Muscle of back (tissue), 13 donors: ENCODE measurements at places on chromosomes 6 and 20.

- no peak for DNase-seq
These were observed 25.2 kb upstream of the SCML4 start for GRCh38 chr6:107849325-107849724.

GRCh38 chr6:166305562-166306117 lies 2.6 kb downstream of the PRR18 start:
- no peak for DNase-seq

- DNase-seq: no peak
These were observed 232.5 kb upstream of the TAB2 start for GRCh38 chr6:149084808-149085556.

DNA sequence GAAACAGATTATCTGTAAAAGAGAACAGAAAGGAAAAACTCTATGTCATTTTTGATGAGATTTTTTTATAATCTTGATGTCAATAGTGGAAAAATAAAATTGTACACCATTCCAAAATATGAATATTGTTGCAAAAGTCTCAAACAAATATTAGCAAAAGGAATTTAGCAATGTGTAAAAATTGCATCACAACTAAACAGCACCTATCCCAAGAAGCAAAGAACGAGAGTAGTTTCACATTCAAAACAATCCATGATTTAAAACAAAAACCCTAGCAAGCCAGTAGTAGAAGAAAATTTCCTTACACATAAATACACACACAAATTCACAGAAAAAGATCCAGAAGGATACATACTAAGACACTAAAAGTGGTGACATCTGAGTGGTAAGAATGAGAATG lies 38.4 kb downstream of the LCA5 start:
- no peak for DNase-seq

- no peak for DNase-seq
These were observed 23.3 kb upstream of the MYT1 start for GRCh38 chr20:64140956-64141355.

DNA sequence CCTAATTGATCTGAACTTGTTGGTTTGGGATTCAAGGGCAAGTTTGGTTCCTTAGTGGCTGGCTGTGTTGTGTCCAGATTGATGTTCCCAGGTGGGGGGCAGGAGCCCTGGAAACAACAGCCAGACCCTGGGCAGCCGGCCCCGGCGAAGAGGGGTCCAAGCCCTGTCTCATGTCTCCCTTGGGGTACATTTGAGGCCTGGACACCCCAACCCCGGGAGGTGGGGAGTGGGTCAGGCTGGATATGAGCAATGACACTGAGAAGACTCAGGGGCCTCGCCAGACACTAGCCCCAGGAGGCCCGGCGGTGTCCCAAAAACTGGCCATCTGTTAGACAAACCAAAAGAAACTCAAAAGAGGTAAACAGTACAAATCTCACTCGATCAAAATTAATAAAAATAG lies 79.6 kb downstream of the YTHDF1 start:
- no peak for DNase-seq

DNA sequence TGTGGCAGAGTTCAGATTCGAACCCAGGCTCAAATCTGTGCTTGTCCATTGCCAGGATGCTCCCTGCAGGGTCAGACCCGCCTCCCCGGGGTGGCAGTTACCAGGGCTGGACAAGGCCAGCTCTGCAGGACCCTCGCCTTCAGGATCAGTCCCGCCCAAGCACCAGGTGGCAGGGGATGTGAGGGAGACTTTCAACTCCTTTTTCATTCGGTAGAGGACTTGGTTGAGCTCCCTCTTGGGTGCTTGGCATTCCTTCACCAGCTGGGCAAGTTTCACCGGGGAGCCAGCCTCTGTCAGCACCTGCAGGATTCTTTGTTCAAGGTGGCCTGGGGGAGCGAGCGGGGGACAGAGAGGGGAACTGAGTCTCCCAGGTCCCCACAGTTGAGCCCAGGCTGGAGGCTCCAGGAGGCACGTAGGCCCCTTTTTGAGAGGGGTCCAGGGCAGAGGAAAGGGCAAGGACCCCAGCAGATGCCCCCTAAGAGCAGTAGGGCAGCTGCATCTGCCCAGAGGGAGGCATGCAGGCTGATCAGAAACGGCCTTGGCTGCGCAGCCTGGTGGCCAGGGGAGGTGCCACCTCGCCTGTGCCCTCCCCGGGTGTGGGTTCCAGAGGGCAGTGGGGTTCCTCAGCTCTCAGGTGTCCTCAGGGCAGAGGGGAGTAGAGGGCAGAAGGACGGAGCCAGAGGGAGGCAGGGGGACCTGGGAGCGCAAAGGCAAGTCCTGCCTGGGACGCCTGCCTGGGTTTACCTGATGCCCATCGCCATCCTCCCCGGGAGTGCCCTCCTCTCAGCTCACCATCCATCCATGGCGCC lies 3.9 kb downstream of the ZBP1 start:
- DNase-seq: no peak

DNA sequence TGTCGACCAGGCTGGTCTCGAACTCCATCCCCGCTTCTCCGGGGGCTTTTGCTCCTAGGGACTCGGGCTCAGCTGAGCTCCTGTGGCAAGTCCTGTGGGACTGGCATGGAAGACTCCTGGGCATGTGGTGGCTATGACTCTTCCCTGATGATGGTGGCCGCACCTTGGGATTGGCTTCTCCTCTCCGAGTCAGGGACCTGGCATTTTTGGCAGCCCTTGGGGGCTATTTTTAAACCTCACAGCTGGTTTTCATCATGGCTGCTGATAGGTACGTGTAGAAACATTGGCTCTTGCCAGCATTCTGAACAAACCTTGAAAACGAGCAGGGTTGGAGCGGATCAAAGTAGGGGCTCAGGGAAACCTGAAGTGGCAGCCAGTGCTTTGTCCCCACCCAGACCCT lies 54.1 kb downstream of the RBM38 start:
- DNase-seq: no peak

GRCh38 chr6:113690281-113691259 lies 166.6 kb upstream of the MARCKS start:
- DNase-seq: no peak

GRCh38 chr6:56582236-56582635 lies 60.5 kb downstream of the DST start:
- no peak for DNase-seq

DNA sequence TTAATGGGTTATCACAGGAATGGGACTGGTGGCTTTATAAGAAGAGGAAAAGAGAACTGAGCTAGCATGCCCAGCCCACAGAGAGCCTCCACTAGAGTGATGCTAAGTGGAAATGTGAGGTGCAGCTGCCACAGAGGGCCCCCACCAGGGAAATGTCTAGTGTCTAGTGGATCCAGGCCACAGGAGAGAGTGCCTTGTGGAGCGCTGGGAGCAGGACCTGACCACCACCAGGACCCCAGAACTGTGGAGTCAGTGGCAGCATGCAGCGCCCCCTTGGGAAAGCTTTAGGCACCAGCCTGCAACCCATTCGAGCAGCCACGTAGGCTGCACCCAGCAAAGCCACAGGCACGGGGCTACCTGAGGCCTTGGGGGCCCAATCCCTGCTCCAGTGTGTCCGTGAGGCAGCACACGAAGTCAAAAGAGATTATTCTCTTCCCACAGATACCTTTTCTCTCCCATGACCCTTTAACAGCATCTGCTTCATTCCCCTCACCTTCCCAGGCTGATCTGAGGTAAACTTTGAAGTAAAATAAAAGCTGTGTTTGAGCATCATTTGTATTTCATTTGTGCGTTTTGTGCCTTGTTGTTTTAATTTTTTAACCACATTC lies 4.4 kb downstream of the HLA-E start:
- no peak for DNase-seq

- no peak for DNase-seq
These were observed 16.9 kb downstream of the NDRG3 start for GRCh38 chr20:36728986-36729385.

- DNase-seq: no peak
These were observed 88.1 kb downstream of the YTHDF1 start for GRCh38 chr20:63127700-63128364.

- DNase-seq: no peak
These were observed 45.6 kb upstream of the SLC9A8 start for GRCh38 chr20:49766979-49767521.
